Stomach (tissue), 19 donors: ENCODE measurements at places on chromosomes 12 and 14. TPM values are rescaled to one million over a fixed set of nuclear protein-coding genes. Genes with fewer than 3 reads are reported as not detected.

- no peak for DNase-seq
These were observed 833.0 kb downstream of the SLC6A15 start for GRCh38 chr12:84079626-84080025.

DNA sequence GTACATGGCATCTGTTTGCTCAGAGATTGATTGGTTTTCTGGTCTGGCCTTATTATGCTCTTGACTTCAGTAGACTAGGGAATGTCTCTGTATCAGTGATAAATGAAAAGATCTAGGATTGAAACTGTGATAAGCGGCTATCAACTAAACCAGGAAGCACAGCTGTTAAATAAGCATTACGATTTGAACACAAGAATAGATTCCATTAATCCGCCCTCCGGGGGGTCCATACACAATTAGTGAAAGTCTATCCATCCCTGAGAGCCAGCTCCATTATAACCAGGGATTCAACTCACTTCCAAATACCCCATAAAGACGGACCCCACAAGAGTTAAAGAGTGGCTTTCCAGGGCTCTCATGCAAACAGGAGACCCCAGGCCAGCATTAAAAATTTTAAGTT is 279.0 kb downstream of the GRIN2B start:
- no peak for DNase-seq

GRCh38 chr12:61713121-61713520 is 547.1 kb upstream of the USP15 start:
- DNase-seq = no peak

- DNase-seq = no peak
These were observed 13.5 kb downstream of the HIP1R start for GRCh38 chr12:122848471-122849351.

DNA sequence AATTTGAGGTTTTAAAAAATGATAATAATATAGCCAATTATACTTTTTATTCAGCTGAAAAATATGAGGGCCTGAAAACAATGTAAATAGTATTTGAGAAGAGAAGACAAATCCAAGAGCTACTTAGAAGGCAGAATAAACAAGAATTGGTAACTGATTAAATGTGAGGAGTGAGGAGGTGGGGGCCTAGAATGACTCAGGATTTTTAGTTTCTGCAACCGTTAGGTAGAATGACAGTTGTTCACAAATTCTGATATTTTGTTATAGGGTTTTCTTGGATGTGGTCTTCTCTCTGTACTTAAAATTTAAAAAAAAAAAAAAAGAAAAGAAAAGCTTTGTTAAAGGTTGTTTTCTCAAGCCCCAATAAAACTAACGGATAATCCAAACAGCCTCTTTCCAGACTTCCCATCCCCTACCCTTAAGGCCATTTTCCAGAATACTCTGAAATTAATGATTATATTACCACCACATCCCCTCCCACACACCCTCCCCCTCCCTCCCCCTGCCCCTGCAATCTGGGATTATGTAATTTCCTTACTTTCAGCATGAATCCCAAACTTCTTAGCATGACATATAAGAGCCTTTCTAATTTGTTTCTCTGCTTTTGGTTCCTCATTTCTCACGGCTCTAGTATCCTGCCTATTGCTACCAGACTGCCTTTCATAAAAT is 50.4 kb downstream of the LRP6 start:
- peak; percentile 23 for DNase-seq

DNA sequence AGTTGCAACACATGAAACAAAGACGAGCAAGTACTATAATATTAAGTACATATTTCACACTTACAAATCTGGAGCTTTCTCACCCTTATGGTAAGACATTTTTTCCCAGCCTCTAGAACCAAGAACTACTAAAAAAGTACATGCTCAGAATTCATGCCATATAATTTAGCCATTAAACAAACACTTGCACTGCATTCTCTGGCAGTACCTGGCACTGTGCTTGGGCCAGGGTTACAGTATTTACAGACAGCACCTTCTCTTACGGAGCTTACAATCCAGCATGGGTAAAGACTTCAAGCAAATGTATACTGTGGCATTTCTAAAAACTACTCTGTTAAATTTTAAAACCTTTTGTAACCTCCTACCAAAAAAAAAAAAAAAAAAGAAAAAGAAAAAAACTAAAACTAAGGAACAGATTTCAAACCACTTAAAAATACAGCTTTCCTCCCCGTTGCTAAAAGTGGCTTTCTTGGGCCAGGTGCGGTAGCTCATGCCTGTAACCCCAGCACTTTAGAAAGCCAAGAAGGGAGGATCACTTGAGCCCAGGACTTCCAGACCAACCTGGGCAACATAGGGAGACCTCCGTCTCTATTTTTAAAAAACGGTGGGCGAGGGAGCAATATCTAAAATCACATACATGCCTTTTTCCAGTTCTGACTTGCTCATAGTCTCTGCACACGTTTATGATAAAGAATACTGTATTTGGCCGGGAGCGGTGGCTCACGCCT is 956 bp downstream of the GNPTAB start:
- DNase-seq = peak; percentile 49

- no peak for DNase-seq
These were observed 19.5 kb downstream of the PTGDR start for GRCh38 chr14:52286661-52287649.

DNA sequence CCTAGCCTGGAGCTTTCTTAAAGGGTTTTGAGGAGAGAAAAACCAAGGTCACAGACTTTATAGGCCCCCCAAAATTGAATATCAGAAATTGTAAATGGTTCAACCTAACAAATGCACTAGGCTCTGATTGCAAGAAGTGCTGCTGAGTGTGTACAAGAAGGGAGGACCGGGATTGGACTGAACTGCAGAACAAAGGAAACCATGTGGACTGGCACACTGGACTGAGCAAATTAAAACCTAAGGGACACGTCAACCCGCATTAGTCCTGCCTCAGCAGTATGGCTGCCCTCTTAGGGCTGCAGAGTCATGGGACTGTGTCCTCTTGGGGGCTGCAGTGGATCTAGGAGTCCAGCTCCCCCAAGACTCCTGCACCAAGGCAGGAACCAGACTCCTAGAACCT is 842 bp upstream of the CISTR start:
- no peak for DNase-seq

- no peak for DNase-seq
These were observed 40.1 kb upstream of the DCN start for GRCh38 chr12:91222746-91223145.

C1QL4 gene
- not detected for total RNA-seq

DNA sequence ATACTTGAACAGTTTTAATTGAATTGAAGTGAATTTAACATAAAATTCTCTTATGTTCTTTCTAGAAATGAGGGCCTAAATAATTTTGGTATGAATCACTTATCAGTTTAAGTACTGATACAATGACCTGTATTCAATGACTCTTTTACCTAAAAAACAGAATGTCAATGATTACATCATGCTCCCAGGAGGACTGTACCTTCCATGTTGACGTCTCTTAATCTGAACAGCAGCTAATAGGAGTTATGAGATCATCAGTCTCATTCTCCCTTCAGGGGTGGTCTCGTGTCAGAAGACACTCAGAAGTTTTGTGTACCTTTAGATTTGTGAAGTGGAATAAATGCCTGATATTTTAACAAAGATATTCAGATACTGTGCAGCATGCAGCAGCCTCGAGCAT is 206.3 kb downstream of the CNTN1 start:
- no peak for DNase-seq

TGM1 gene
- 5.7 TPM for total RNA-seq

DNA sequence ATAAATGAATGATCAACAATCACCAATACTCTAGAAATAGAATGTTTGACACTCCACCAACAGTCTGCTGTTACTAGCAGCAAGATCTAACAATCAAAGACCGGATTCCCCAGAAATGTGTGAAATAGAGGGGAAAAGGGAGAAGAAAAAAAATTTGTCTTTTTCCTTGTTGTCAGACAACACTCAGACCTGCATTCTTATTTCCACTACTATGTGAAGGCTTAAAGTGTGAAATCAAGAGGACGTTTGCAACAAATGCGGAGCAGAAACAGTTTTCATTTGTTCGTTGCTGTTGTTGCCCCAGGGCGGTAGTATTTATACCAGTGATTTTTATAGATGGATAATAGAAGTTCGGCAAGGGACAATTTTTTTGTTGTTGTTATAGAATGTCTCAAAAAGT is 9.2 kb downstream of the NKX2-1 start:
- DNase-seq = no peak

GRCh38 chr12:129886541-129886940 is 17.3 kb downstream of the TMEM132D start:
- DNase-seq = no peak

GZMB gene
- total RNA-seq = 0.92 TPM

- DNase-seq = no peak
These were observed 65.8 kb downstream of the EEA1 start for GRCh38 chr12:92863251-92863650.

- no peak for DNase-seq
These were observed 609.0 kb upstream of the LMO3 start for GRCh38 chr12:17214929-17215328.

PGF gene
- not detected for total RNA-seq

DNA sequence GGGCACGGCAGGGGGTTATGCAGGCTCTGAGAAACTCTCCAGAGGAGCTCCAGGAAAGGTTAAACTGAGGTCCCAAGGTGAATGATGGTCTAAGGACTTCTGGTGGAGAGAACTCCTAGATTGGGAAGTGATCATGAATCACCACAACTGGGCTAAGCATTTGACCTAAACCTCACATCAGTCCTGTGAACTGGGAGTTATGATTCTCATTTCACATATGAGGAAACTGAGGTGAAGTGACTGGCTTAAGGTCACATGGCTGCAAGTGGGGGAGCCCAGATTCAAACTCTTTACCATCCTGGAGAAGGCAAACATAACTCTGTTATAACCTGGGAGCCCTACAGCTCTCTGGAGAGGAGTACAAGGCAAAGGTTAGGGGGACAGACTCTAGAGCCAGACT is 4.2 kb downstream of the RARG start:
- DNase-seq = no peak

CELA1 gene
- total RNA-seq = not detected

DNA sequence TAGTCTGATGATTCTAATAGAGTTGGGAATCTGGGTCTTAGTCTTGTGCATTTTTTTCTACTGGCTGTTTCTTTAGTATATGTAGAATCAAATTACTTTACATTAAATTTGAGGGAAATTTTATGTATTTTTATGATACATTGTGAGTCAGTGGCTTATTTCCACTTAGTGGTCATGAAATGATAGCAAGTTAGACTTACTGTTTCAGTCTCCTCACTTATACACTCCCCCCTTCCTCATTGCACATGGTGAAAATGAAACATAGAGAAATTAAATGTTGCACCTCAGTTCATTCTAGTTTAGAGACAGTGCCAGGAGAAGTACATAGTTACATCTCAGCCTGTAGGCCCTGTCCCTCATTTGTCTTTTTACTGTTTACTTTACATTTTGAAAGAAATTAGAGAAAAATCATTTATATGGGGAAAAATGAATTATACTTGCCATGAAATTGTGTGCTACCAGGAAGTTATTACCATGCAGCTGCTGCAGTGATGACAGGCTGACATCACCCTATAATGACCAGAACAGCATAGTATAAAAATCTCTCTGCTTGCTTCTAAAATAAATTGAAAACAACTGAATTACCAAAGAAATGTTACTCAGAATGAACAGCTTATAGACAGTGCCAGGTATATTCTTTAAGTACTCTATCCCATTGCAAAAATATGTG is 113.2 kb downstream of the TRMT5 start:
- DNase-seq = no peak

- DNase-seq = no peak
These were observed 115.2 kb downstream of the LGMN start for GRCh38 chr14:92633274-92633616.

GRCh38 chr14:99729991-99730875 is 46.1 kb downstream of the CYP46A1 start:
- DNase-seq = peak; percentile 90

DNA sequence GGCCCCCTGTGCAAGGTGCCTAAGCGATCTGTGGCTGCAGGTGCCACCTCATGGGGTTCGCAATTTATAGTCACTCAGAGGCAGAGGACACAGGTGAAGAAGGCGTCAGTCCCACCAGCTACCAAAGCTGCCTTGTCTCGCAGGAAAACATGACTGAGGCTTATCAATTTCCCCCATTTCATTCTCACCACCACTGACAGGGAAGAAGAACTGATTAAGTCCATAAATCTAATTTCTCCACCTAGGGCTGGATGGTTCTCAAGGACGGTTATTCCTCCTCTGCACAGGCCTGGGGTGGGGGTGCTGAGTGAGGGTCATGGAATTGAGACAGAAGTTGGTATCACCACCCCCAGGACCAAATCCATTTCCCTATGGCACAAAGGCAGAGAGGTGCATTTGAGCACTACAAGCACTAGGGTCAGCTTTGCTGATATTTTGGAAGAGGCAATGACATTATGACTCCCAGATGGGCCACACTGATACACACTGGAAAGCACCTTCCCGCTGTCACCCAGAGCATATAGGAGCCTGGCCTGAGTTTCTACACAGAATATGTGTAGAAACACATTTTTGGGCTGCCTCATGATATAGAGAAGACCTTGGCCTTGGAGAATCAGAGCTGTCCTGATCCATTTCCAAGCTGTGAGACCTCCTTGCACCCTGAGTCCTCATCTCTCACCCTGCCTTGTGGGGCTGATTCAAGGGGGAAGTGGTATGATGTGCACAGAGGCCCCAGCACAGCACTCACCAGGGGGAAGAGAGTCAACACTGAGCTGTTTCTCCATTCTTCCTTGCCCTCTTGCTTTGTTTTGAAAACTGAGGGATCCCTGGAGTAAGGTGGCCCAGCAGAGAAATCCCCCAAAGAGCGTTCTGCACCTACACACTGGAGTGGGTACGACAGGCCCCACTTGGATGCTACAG is 59.4 kb downstream of the PITPNM2 start:
- no peak for DNase-seq

SMIM41 gene
- total RNA-seq = not detected

PAH gene
- not detected for total RNA-seq

GRCh38 chr12:25829192-25829591 is 129.3 kb upstream of the RASSF8 start:
- peak; percentile 50 for DNase-seq
